CD4-positive, alpha-beta T cell treated with Interferon gamma for 1 hour (primary cell): ENCODE measurements at places on chromosomes 7 and 10.

DNA sequence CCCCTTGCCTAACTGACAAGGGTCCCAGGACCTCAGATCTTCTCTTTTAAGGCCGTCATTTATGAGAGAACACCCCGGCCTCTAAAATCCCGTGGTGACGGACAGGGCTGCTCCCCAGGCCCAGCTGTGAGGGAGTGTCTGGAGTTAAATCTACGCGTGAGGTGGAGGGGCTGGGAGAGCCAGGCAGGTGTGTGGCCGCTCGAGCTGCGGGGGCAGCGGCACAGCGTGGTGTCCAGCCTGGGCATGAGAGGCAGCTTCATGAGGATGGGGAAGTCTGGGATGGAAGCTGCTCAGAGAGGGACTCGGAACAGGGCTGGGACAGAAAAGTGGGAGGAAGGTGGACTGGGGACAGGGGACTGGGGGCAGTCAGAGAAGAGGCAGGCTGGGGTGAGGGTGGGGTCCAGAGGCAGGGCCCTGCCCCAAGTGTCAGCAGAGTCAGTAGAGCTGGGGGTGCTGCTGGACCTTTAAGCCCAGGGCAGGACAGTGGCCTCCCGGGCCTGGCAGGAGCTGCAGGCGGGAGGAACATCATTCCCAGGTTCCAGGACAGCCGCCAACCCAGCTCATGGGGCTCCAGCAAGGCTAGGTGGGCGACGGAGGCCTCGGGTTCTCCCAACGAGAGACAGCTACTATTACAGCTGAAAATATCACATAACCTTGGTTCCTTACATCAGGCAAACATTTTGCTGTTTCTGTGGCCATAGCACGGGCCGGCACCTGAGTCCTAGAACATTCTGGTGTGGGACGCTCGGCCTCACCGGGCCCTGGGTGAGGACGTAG, 55.2 kb downstream of the JAKMIP3 start:
- DNase-seq, result no peak

- no peak for DNase-seq
Observed at GRCh38 chr7:28517206-28517605, 104.9 kb downstream of the CREB5 start.

GRCh38 chr7:151838861-151839381, 38.0 kb downstream of the PRKAG2 start:
- peak; percentile 78 for DNase-seq

DNA sequence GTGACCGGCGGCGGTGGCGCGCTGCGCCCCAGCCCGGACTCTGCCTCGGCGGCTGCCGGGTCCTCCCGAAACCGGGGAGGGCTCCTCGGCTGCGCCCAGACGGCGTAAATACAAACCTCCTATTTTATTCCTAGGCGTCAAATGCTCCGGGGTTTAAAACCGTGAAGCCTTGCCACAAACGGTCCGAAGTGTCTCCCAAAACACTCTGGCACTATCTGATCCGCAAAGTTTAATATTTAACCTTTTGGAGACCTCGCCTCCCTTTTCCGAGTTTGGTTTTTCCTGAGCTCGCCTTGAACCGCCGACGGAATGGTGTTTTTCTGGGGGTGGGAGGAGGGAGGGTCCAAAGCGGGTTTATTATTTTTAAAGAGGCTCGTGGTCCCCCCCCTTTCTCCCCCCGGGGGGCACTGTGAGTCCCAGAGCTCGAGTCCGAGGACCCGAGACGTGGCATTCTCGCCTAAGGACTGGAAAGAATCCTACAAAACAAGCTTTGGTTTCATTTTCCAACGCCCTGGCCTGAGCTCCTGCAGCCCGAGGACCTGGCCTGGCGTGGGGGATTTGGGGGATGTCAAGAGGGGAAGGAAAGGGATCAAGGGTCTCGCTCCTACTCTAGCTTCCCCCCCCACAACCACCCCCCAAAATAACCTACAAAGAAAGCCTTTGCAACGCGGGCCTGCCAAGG, 1.8 kb downstream of the TNRC18 start:
- no peak for DNase-seq

GRCh38 chr10:130764651-130765050, 546.9 kb downstream of the TCERG1L start:
- no peak for DNase-seq

DNA sequence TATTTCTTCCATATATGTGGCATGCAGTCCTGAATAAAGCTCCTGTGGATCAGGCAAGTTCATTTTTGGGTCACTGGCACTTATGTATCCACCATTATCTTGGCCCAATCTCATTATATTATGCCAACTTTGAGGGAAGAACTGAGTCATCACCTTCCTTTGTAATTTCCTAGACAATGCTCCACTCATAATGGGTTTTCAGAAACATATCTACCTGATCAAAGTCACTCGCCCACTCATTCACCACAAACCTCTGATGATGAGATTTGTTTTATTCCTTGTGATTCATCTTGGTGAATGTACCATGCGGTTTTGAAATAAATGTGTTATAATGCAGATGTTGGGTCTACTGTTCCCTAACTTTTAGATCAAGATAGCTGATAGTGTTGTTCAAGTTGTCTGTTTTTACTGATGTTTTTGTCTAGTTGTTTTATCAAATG, 525.8 kb downstream of the KIF20B start:
- DNase-seq, result no peak

DNA sequence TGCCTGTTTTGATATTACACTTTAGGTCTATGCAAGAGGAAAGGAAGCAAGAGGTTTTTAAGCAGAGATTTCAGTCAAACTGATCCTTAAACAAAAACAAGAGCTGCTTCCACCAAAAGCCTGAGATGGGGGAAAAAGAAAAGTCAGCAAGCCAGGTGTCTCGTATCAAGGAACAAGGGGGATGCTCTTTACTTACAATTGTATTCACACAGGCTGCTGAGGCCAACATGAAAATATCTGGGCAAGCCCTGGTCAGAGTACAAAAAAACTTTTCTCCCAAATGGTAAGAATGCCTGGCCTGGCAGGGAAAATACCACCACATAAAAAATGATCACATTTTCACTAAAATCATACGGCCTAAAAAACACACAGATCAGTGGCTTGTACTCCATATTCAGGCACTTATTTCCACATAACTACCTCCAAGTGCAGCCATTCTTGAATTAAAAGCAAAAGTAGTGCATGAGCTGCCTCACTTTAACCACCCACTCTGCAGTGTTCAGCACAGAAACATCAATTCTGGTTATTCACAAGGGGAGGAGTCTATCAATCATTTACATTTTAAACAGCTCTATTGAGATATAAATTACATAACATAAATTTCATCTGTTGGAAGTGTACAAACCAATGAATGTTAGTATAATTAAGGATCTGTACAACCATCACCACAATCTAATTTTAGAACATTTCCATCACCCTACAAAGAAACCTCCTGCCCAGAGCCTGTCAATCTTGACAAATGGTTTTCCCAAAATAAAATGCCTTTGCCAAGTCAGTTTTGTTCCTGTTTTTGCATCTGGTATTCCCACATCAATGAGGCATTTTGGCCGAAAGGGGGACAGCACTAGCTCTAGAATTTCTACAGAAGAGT, 70.2 kb downstream of the GRB10 start:
- no peak for DNase-seq

DNA sequence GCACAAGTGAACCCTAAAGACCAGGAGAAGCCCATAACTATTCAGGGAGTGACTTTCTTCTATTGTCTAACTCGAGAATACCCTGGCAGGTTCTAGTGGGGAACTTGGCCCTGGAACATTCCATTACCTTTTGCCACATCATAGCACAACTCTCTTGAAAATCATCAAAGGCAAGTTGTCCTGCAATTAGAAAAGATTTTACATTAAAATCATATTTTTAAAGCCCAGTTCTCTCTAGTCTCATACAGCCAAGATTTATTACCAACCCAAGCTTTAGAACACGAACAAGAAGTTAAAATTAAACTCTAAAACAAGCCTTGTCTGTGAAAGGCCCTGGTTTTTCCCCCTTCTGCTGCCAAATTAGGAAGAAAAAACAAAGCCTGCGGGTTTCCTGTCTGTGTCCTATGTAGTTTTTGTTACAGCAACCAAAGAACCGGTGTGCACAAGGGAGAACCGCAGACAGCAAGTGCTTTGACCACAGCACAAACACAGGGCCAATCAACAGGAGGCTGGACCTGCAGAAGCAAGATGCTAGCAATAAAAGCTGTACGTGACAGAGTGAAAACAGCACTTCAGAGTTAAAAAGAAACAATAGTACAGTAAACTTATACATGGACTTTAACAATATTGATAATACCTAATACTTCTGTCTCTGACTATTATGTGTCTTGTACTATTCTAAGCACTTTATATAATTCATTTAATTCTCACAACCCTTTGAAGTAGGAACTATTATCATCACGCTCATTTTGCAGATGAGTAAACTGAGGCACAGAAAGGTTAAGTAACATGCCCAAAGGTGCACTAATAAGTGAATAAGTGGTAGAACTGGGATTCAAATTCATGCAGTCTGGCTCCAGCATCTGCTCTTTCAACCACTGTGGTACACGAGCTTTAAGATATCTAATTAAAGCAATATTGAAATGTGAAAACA, 65.8 kb downstream of the STK17A start:
- peak; percentile 88 for DNase-seq

DNA sequence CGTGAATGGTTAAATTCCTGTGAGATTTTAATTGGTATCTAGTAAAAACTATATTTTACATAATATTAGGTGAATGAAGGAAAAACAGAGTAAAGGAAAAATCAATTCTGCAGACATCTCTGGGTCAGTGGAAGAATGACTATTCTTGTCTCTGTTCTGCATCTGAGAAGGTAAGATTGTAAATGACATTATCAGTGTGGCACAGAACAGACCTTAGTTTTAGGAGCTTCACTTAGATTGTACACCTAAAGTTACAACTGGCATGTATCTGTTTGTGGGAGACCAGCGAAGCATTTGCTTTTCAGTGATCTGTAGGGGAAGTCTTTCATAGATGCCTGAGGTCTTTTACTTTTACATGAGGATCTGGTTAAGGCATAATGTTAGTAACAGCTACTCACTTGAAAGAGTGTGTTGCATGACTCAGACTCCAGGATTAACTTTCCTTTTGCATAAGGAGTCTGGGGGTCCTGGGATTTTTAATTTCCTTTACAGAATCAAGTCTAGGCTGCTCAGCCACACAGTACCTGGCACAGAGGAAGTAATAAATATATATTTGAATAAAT, 56.2 kb downstream of the JMJD1C start:
- DNase-seq, result no peak

- DNase-seq, result no peak
Observed at GRCh38 chr7:158275711-158276413, 311.8 kb downstream of the PTPRN2 start.

DNA sequence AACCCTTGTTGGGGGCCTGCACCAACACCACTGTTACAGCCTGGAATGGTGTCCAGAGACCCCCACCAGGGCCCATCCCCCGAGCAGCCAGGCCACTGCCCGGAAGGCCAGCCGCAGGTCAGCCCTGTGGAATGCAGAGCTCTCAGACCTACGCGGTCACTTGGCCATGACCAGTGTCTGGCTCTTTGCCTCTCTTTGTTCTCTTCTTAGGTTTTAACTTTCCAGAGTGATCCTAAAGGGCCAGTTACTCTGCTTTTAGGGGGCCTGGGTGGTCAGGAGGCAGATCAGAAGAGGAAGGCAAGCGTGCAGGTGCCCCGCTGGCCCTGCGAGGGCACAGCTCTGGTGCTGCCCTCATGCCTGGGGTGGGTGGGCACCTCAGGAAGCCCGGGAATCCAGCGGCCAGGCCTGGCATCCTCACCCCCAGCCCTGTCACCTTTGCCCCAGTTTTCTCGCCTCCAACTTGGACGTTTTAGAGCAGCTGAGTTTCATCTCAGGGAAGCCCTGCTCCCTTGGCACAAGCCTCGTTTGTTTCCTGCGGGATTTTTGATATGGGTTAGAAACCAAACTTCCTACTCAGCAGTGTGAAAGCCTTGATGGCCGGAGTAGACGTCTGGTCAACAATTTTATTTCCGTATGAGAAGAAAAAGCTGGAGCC, 62.5 kb upstream of the CHST15 start:
- no peak for DNase-seq

GRCh38 chr7:90455163-90456030, 14.0 kb upstream of the PTTG1IP2 start:
- no peak for DNase-seq

GRCh38 chr7:3041986-3042675, 1.5 kb downstream of the CARD11 start:
- no peak for DNase-seq

DNA sequence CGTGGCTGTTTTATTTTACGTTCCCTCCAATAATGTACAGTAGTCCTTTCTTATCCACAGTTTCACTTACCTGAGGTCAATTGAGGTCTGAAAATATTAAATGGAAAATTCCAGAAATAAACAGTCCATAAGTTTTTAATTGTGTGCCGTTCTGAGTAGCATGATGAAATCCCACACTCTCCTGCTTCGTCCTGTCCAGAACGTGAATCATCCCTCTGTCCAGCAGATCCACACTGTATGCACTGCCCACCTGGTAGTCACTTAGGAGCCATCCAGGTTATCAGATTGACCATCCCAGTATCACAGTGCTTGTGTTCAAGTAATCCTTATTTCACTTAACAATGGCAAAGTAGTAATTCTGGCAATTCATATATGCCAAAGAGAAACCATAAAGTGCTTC, 46.3 kb downstream of the STARD3NL start:
- no peak for DNase-seq

DNA sequence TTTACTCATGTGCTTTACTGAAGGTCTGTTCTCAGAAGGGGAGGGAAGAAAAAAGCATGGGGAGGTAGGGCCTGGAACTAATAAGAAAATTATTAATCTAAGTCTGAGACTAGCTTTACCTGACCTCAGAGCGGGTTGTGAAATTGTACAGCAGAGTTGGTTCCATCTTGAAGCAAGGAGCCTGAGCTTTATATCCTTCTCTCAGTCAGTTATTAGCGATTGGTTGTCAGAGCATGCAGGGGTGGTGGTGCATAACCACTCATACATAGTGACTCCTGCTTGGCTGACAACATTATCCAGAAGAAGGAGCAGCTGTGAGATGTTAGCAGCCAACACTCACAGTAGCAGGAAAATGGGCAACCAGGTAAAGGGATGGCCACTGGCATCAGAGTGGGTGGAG, 976.3 kb upstream of the LRRTM3 start:
- DNase-seq, result no peak

- no peak for DNase-seq
Observed at GRCh38 chr10:70544431-70545340, 57.9 kb downstream of the PRF1 start.

DNA sequence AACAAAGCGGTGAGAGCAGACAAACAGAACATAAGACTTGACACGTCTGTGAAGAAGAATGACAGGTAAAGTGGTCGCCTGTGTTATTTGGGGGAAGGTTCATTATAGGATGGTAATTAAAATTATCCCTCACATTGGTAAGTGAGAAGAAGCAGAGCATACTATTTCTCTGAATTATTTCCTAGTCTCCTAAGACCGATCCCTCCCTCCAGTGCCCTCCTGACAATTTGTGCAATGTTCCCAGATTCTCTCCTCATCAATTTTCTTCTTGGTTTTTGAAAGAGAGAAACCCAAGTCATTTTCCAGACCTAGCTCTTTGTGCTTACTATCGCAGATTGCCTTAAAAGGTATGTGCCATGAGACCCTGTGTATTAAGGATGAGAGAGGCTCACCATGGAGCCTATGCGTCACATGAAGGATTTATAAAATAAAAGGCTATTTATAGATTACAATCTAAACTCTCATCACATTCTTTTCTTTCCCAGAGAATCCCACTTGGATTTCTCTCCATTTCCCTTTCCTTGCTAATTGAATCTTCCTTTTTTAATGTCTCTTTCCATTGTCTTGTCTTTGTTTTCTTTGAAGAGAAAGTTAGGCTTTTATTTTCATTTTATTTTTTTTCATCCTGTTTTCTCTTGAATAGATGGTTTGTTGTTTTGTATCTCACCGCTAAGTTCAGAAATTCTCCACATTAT, 112.0 kb downstream of the PPP1R3A start:
- DNase-seq, result no peak

- peak; percentile 42 for DNase-seq
Observed at GRCh38 chr7:44634839-44635591, 28.6 kb downstream of the OGDH start.
